ENCODE measurements at places on chromosomes 3 and 15.

GRCh38 chr3:171614318-171614921 lies 154.2 kb upstream of the TNIK start:
- DNase-seq: no peak

DNA sequence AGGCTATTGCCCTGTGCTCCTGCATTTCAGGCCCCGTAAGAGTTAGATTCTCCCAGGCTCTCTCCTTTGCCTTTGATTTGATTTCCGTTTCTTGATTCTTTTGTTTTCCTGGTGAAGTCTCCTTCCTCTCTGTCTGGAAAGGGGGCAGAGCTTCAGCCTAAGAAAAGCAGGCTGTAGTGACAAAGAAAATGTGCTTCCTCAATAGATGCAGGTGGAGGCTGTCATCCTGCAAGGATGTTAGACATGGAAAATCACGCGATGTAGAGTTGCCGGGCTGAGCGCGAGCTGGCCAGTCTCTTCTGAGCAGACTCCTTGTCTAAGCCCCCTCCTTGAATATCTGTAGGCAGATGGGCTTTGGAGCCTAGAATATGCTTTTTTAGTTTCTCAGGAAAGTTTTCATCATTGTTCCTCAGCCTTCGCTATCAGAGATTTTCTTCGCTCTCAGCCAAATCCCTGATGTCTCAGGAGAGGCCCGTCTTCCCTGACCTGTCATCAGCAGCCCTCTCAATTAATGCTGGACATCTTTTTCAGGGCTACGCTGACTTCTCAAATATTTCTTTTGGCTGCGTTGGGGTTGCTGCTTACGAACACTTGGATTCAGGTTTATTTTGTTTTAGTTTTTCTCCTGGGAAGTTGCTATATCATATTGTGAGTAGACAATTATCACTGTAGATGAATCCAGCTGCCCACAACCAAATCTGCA lies 163.6 kb downstream of the ITPR1 start:
- no peak for DNase-seq

DNA sequence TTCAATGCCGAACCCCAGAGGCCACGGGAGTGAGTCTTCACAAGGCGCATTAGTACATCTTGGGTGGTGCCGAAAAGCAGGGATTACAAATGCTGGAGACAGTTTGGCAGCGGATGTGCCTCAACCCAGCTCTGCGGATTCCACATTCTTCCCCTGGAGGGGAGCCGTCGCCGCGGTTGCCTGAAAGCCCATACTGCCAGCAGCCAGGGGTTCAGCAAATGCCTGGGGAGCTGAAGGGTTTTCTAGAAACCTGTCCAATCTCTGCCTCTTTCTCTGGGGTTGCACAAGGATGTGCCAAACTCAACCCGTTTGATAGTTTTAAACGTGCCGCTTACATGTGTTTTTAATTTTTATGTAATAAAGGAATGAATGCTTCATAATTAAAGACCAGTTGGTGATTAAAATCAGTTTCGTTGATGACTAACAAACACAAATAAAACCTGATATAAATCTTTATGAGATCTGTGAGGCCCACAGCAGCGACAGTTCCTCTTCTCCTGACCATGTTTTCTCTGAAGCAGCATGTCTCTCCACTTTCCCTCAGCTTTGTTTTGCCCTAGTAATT lies 74.6 kb upstream of the LEKR1 start:
- no peak for DNase-seq

DNA sequence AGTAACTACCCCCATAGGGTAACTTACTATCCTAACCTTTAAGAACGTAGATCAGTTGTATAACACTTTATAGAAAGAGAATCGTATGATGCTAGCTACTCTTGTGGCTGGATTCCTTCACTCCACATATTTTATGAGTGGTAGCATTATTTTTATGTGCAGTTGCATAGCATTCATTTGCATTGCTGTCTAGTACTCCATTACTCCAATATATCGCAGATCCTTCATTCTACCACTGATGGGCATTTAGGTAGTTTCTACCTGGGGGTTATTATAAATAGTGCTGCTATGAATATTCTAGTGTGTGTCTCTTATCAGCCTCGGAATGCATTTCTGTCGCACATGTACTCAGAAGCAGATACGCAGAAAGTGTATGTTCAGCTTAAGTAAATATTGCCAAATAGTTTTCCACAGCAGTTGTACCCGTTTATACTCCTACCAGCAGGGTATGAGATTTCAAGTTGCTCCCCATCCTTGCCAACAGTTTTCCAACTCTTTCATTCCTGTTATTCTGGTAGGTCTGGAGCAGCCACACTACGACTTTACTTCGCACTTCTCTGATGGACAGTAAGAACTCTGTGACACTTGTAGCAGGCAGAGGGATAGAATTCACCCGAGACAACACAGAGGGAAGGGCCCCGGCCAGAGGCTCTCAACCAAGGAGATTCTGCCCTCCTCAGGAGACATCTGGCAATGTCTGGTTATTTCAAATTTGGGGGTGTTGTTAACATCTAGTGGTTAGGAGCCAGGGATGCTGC lies 9.8 kb upstream of the VGLL4 start:
- DNase-seq: no peak

DNA sequence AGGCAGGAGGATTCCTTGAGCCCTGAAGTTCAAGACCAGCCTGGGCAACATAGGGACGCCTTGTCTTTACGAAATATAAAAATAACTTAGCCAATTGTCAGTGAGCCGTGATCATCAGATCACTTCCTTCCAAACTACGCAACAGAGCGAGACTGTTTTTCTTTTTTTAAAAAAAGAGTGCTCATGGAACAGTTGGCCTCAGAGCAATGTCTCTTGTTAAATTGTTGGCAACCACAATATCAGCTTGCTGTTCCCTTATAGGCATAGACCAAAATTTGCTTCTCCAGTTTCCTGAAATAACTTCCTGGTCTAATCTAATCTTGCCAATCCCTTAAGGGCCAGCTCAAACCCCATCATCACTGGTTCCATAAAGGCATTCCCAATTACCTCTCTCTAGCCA lies 93.3 kb upstream of the SLC4A7 start:
- DNase-seq: no peak

DNA sequence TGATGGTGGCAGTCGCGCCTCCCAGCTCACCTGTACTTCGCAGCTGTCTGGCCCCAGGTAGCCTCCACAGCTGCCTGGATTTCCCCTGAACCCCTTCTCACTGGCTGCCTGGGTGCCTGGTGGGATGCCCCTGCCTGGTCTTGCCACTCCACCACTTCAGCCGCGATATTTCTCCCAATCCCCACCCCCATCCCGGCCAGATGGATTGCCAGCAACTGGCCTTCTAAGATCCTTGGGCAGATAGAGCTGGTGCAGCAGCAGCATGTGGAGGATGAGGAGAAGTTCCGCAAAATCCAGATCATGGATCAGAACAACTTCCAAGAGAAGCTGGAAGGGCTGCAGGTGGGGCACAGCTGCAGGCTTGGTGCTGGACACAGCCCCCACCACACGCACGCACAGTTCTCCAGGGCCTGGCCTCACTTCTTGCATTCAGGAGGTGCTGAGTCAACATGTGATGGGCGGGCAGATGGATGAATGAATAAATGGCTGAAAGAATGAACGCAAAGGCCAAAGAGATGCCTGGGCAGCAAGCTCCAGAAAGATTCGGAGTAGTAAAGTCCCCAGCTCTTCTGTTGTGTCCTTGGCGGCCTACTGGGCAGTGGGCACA lies 35.7 kb downstream of the DNAH1 start:
- no peak for DNase-seq

DNA sequence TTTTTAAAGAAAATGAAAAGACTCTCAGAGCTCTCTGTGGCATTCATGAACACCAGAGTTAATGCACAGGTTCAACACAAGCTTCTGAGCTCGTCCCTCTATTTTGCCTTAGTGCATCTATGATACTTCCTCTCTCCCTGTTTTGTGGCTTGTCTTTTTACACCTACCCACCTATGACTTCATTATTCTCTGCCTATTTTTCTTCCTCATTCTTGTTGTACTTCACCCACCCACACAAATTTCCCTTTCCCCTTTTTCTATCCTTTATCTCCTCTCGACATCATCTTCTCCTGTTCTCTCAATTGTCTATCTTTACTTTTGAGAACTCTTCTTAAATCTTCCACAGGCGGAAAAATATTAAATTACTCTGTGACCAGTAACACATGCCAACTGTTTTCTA lies 48.6 kb downstream of the OR5H15 start:
- no peak for DNase-seq

DNA sequence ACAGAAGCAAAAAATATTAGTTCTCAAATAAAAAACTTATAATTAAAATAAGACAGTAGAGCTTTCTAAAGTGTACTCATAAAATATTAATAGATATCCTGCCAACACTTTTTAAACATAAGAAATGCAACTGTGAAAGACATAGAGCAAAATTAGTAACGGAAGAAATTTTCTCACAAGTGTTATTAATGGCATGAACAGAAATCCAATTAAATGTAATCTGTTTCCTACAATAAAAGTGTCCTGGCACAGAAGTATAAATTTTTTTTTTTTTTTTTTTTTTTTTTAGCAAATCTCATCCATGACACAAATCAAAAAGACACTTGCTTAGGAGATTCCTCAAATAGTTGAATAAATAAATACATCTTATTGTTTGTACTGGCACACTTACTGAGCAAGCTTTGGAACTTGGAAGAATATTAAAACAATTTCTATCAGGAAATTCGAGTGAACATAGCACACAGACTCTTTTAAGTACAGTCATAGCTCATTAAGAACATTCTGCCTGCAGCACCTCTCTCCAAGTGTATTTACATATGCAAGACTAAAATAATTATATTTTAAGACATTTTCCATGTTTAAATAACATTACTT lies 227.2 kb upstream of the ROBO2 start:
- no peak for DNase-seq

DNA sequence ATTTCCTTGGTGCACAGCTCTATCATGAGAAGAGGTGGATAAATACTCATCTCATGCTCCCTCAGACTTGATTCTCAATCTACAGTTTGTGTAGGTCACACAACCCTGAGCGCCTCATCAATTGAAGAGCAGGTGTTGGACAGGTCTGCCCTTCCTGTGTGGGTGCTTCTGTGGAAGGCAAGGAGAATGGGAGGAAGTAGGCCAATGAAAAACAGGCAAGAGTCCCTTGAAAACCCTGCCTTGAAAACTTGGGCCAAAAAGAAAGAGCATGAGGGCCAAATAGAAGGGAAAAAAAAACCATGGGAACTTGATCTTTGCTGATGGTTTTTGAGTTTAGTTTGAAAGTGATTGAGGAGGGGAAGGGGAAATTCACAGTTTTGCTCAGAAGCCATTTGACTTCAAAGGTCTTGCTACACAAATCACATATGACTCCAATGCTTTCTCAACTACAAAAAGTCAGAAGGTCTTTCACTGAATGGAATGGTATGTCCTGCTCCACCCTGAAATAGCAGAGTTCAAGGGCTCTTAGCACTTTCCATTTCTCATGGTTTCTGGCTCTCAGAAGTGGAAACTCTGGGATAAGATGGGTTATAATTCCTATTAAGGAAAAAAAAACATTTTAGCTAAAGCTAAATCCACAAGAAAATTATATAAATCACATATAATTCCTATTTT lies 37.2 kb upstream of the TM4SF1 start:
- no peak for DNase-seq

DNA sequence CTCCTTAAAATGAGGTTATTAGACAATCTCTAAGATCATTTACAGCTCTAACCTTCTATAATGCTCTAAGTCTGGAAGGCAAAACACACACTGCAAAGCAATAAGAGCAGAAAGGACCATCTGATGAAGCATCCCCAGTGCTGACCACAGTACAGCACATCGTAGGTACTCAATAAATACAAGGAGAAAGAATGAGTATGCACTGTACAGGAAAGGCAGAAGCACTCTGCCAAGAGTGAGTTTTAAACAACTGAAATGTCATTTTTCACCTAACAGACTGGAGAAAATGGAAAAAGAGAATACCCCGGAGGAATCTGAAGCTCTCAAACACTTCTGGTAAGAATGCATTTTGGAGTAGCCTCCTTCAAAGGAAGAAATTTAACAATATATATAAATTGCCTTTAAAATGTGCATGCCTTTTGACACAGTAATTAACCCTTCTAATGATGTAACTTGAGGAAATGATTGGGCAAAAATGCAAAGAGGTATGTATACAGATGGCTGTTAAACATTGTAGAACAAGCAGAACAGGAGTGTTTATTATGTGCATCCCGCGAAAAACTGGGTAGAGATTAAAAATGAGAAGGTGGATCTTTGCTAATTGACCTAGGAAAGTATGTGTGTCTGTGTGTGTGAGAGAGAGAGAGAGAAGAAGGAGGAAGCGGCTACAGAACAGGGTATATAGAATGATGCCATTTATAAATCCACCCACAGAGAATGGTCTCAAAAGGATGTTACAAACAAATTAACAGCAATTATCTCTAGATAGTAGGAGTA lies 8.0 kb upstream of the OXTR start:
- no peak for DNase-seq

GRCh38 chr15:66942649-66943390 lies 122.6 kb upstream of the SMAD3 start:
- no peak for DNase-seq

GRCh38 chr15:51493892-51494291 lies 128.7 kb downstream of the DMXL2 start:
- no peak for DNase-seq

- DNase-seq: no peak
These were observed 104.4 kb downstream of the TMCO5A start for GRCh38 chr15:38038659-38039442.

- DNase-seq: peak; percentile 95
These were observed 15.4 kb upstream of the ZNF774 start for GRCh38 chr15:90336705-90337141.

GRCh38 chr3:177378168-177378567 lies 180.9 kb upstream of the TBL1XR1 start:
- DNase-seq: no peak

GRCh38 chr15:33131552-33132232 lies 62.8 kb downstream of the FMN1 start:
- no peak for DNase-seq

DNA sequence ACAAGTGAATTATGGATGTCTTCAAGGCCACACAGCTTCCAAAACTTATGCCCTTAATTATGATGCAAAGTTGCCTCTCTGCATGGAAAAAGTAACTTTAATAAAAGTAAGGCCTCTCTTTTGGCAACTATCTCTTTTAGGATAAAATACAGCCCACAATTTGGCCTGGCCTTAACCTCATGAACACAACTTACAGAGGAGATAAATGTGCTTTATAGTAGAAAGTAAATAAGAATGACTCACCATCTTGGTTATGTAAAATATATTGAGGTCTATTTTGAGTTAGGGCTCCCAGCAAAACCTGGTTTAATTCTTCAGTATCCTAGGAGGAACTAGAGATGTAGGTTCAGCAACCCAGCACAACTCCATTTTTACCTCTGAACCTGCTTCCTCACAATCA lies 164.0 kb downstream of the ROBO2 start:
- DNase-seq: no peak

- no peak for DNase-seq
These were observed 85.0 kb downstream of the FBN1 start for GRCh38 chr15:48560321-48561051.

DNA sequence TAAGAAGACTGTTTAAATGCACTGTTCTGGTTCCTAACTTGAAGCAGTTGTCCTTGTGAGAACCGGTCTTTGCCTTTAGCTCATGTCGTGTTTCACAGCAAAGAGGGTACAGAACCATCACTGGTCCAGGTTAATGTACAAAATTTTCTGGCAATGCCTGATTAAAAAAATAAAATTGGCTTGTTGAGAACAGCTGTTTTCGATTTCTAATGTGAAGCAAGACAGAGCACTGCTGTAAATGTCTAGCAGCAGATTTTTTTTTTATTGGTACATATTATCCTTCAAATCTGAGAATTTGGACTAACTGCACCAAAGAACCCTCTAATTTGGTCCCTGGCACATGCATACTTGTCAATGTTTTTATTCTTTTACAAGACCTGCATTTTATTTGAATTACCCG lies 103.3 kb downstream of the STT3B start:
- no peak for DNase-seq

Measured in AML-193 (cell line).